ENCODE measurements at places on chromosomes 13 and 19.

DNA sequence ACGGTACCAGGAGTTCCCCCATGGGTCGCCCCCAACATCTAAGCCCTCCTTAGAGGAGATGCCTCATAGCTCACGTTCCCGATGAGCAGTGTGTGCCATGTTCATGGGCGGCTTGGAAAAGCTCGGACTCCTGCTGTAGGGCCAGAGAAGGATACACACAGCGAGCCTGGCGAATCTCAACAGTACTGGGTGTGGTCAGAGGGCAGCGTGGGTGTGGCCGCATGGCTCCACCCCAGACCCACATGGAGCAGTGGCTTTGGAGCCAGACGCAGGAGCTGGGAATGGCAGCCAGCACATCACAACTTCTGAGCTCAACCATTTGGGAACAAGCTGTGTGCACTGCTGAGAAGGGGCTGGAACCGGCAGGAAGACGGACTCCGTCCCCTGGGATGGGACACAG, 15.6 kb downstream of the CAPS start:
- DNase-seq, result no peak

DNA sequence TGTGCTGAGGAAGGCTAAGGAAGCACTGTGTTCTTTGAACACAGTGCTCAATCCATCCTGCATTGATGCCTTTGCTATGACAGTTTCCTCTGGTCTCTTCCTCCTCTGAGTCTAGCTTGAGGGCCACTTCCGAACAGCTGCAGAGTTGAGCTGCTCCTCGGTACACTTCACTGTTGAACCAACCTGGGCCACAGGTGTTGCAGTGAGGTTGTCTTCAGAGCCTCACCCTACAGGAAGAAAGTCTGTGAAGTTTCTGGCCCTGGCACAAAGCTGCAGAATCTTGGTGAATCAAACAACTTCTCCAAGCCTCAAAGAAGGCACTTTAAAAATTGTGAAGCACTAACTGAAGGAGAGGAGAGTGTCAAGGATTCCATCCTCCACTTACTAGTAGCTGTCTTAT, 394.0 kb downstream of the KCNRG start:
- no peak for DNase-seq

- DNase-seq, result no peak
Measured at GRCh38 chr19:18996351-18996750, 37.0 kb downstream of the SUGP2 start.

GRCh38 chr13:76879883-76880270, 6.3 kb downstream of the KCTD12 start:
- DNase-seq, result no peak

DNA sequence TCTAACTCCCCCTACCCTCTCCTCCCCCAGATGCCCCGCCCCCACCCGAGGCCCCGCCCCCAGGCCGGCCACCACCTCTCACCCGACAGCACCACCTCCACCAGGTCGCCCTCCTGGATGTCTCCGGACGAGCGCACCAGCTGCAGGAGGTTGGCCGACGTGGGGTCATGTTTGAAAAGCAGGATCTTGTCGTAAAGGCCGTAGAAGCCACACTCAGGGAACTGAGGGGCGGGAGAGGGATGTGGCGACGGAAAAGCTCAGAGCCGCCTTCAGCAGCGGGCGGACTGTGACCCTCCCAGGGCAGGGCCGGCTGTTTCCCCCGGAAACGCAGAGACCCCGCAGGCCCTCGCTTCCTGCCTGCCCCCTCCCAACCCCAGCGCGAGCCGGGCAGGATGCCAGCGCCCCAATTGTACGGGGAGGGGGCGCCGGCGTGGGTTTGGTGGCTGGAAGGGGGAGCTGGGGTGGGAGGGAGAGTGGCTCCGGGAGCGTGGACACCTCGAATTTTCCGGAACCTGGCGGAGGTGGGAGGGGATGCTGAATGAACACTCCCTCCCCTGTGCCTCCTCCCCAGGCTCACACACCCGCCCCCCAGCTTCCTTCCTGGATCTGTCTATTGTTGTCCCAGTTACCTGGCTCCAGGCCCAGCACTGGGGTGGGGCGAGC, 3.0 kb downstream of the PRKD2 start:
- no peak for DNase-seq

DNA sequence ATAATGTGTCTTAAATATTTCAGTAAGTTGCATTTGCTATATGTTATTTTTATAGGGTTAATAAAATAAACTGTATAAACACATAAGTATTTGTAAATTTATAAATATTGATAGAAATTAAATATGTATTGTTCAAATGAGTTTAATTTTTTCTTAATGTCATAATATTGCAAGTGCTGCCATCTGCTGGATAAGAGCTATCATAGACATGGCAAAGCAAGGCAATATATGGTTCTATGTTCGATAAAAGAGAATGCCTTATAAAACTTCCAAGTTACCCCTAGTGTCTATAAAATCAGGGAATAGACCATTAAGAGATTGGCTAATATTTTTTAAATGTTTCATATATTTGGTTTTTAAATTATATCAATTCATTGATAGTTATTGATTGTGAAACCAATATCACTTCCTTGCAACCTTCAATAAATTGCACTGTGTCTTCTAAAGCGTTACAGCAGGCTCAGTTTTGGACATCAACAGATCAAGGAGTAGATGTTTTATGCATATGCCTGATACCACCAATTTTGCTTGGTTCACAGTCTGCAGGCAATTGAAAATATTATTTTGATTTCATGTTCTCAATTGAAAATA, 29.0 kb upstream of the SLITRK6 start:
- DNase-seq, result no peak

DNA sequence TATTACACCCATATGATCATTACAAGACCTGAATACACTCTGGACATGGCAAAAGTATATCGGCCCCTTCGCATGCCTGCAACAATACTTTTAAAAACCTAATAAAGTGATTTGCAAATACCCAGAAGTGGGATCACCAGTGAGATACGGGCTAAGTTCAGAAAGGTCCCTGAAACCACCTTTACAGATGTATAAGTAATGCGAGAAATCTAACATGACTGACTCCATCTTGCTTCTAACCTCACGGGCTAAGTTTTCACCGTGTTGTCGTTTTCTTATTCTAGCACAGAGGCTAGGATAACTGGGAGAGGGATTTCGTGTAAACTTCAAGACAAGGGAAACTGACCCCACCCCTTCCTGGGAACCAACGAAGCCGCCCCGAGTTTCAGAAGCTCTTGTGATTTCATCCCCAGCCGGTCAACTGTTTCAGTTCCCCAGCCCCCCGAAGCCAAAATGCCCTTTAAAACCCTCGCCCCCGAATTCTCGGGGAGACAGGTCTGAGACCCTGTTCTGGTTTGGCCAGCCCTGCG, 703 bp downstream of the NEK3 start:
- DNase-seq, result no peak

DNA sequence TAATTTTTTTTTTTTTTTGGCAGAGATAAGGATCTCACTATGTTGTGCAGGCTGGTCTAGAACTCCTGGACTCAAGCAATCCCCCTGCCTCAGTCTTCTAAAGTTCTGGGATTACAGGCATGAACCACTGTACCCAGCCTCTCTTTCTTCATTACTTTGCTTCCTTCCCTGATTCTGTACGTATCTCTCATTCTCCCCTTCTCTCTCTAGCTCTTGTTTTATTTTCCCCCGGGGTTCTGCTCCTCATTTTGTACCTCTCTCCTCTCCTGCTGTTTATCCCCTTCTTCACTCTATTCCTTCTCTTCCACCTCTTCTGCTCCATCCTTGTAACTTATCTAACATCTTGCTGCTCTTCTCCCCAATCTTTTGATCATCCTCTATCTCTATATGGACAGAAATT, 46.5 kb downstream of the ZNF611 start:
- no peak for DNase-seq

GRCh38 chr19:13764821-13765394, 586 bp downstream of the MRI1 start:
- no peak for DNase-seq
